ENCODE measurements at places on chromosomes 7 and 10.

GRCh38 chr10:22545643-22546042 lies 168.7 kb downstream of the PIP4K2A start:
- no peak for DNase-seq

DNA sequence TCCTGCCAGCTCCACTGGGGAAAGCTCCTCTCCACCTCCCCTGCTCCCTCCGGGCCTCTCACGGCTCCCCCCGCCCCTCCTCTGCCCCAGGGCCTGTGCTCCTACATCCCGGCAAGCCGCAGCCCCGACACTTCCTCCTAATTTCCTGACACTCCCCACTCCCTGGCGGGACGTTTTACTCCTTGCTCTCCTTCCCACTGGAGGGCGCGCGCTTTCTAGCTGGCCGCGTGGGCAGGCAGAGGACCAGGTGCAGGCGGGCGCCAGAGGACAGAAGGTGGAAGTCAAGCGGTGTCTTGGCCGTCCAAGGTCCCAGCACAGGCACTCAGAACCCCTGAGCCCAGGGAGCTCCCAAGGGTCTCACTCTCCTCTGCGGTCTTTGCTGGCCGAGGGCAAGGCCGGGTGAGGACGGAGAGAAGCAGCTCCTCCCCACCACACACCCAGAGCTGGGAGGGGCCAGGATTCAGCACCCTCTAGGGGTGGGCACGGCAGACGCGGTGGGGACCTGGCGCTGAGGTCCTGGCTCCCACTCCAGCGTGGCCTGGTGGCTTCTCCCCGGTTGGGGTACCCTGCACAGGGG lies 19.1 kb downstream of the ADAM8 start:
- peak; percentile 51 for DNase-seq

DNA sequence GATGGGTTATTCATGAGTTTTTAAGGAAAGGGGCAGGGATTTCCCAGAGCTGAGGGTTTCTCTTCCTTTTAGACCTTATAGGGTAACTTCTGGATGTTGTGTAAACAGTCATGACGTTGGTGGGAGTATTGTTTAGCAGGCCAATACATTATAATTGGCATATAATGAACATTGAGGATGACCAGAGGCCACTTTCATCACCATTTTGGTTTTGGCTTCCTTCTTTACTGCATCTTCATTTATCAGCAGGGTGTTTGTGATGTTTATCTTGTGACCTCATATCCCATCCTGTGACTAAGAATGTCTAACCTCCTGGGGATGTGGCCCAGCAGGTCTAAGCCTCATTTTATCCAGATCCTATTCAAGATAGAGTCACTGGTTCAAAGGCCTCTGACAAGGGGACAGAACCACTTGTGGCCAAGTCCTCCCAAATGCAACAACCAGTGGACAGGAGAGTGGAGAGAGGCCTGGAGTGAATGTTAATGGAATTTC lies 77.3 kb upstream of the RPA3 start:
- no peak for DNase-seq

DNA sequence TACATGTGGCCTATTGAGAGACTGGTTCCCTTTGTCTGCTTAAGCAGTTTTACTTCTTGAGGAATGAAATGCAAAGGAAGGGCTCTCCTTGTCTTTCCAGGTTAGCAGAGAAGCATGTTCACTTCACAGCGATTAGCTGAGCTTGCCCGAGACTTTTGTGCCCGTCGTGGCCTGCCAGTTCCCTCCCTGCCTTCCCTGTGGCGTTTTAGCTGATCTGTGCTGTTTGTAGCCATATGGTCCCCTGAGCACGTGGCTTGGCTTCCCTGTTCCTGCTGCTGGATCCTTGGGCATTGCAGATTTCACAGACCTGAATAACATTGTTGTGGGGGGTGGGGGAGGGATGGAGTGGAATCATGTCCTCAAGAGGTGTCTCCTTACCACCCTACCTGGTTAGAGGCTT lies 61.8 kb downstream of the SND1 start:
- DNase-seq = peak; percentile 38

- DNase-seq = peak; percentile 6
These were observed 82.1 kb downstream of the GRID1 start for GRCh38 chr10:86284355-86285105.

GRCh38 chr7:6705959-6706665 lies 635 bp downstream of the ZNF12 start:
- peak; percentile 52 for DNase-seq

GRCh38 chr7:46716926-46717325 lies 795.9 kb upstream of the IGFBP3 start:
- DNase-seq = no peak

DNA sequence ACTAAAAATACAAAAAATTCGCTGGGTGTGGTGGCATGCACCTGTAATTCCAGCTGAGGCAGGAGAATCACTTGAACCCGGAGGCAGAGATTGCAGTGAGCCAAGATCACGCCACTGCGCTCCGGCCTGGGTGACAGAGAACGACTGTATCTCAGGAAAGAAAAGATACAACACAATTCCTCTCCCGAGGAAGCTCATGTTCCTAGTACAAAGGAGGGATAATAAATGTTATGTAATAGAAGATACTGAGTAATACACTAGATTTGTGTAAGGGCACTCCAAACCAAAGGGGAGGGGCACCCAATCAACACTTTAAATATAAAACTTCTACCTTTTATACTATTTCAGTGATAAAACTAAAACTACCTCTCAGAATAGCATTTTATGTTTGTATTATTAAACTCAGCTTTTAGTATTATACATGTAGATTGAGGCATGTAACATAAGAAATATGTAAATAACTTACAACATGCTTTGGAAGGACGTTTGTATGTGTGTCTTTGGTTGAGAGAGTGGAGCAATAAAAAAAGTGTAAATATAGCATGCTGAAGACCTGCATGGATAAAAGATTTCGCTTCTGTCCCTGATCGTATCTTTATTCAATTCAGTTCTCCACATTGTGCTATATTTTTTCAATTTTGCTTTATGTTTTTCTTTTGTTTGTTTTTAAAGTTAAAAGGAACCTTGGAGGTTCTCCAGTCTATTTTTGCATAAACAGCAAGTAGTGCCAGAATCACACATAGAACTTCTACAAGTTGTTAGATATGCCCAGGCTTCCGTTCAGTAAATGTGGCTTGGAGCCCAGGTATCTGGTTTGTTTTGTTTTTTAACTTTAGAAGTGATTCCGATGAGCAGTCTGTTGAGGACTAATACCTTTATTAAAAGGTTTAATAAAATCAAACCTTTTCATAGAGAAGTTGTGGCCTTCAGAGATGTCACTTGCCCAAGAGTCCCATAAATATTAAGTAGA lies 71.9 kb downstream of the WAC start:
- DNase-seq = no peak

GRCh38 chr10:31081937-31082840 lies 50.5 kb upstream of the ZNF438 start:
- DNase-seq = no peak

All from glutamatergic neuron (in vitro differentiated cells).